Prostate gland (tissue), 2 donors: ENCODE measurements at places on chromosomes 2 and 18. TPM values are rescaled to one million over a fixed set of nuclear protein-coding genes. Genes with fewer than 3 reads are reported as not detected.

GPBAR1 gene
- not detected for total RNA-seq

DNA sequence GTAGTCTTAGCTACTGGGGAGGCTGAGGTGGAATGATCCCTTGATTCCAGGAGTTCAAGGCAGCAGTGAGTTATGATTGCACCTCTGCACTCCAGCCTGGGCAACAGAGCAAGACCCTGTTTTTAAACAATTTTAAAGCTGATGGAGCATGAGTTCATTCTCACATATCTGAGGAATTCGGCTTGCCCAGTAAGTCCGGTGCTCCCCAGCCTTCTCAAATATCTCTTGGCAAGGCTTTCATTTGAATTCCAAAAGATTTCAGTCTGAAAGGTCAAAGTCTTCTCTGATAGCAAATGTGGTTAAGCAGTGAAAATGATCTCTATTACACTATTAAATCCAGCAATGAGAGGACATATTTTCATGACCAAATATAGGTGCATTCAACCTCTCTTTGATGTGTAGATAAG lies 27.9 kb downstream of the PIEZO2 start:
- DNase-seq = no peak

LYG2 gene
- total RNA-seq = not detected

DNA sequence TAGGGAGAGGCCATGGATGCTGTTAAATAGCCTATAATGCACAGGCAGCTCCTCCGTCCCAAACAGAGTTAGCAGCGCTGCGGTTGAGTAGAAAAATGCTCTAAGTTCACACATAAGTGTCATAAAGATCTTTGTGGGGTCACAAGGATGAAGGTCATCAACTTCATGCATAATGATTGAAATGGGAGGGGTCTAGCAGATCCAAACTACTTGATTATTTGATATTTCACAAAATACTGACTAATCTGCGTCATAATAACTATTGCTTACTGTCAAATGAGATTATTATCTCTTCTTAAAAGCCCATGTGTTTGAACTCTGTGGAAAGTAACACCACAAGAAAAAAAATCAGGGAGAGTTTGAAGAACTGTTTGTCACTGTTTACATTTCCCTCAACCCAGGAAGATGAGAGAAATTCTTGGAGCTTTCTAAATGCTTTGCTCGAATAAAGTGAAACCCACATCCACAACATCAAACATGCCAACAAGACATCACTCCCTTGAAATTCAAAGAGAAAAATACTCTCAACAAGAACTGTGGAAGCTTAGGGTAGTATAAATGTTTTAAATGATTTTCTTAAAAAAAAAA lies 50.5 kb upstream of the CREB1 start:
- DNase-seq = no peak

GRCh38 chr2:217307023-217307422 lies 447.2 kb upstream of the TNP1 start:
- no peak for DNase-seq

MTX2 gene
- 33.3 TPM for total RNA-seq

DNA sequence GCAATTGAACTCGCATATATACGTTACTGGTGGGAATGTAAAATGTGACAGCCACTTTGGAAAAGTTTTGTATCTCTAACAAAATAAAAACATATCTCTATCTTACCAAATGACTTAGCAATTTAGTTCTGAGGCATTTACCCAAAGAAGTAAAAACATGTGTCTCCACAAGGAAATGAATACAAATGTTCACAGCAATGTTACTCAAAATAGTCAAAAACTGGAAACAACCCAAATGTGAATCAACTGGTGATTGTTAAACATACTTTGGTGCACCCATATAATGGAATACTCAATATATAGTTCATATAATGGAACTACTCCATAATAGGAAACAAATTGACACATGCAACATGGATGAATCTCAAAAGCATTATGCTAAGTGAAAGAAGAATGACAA lies 70.4 kb upstream of the DNER start:
- DNase-seq = no peak

VAMP5 gene
- 27.0 TPM for total RNA-seq

GRCh38 chr2:182548031-182548950 lies 121.5 kb upstream of the PDE1A start:
- DNase-seq = no peak

GRCh38 chr2:205484764-205485163 lies 197.5 kb upstream of the NRP2 start:
- no peak for DNase-seq
